ENCODE measurements at places on chromosomes 5 and 9.

DNA sequence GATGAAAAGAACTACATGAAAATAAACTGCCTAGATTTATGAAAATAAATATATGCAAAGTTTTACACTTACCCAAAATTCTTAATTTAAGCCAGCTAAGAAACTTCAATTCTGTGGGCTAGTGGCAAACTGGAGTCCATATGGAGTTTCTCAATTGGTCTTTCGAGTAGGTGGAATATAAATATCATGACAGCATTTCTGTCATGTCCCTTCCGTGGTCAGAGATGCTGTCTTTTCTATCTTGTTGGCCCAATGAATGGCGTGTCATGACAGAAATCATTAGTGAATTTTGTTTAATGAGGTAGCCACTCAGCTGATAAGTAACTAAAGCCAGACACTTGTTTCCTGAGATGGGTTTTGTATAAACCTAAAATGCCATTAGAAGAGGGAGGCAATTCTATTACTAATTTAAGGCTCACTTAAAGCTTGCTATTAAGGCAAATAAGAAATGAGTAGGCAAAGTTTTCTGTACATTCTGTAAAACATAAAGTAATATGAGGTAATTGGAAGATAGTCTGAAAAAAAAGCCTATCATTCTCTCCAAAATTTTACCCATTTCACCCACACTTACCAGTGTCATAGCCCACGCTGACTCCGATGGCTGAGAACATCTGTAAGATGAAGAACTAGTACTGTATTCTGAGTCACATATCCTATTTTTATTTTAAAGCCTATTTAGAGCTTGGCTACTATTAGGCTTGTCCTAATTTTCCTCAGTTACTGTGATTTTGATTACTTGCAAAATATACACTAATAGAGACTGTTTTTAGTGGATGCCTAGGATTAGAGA, 419.3 kb upstream of the MEF2C start:
- DNase-seq: no peak

DNA sequence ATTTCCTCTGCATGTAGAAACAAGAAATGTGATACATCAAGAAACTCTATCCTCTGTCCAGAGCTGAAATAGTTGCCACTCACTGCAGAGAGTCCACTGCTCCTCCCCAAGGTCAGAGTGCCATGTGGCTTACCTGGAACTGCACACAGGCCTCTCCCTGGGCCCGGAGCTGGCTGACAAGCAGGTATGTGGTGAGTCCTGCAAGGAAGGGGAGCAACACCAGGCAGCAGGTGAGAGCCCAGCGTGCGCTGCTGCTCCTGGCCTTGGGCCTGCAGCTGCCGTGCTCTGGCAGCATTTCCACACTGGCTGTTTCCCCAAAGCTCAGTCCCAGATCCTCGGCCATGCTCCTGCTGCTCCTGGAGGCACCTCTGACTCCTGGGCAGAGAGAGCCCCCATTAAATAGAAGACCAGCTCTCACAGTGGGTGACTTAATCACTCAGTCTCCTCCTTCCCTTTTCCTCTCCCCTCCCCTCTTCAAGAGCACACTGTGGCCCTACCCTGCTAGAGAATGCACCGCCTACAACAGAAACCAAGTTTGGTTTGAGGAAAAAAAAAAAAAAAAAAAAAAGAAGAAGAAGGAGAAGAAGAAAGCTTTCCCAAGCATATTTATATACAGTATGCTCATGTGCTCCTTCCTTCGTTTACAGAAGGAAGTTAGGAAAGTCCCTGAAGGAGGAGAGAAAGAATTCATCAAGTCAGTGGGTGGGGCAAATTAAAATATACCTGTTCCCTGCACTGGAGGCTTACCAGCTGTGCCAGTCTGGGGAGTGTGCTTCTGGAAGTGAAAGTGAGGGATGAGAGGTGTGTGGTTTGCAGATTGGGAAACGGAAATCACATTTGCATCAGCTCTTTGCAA, at the start of gene TNFSF15:
TSS of gene TNFSF15 (minus strand) at position 370 of the 856 bp plus-strand sequence. CDS start at position 343, 27 bp downstream.
- DNase-seq: no peak

DNA sequence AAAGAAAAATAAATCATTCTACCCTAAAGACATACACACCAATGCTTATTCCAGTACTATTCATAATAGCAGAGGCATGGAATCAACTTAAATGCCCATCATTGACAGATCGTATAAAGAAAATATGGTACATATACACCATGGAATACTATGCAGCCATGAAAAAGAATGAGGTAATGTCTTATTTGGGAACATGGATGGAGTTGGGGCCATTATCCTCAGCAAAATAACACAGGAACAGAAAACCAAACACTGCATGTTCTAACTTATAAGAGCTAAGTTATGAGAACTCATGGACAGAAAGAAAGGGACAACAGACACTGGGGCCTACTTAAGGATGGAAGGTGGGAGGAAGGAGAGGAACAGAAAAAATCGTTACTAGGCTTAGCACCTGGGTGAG, 527.5 kb upstream of the ST8SIA4 start:
- no peak for DNase-seq

- no peak for DNase-seq
Observed at GRCh38 chr5:1524799-1525623, 1.3 kb upstream of the LPCAT1 start.

GRCh38 chr5:22514231-22514630, 338.9 kb downstream of the CDH12 start:
- no peak for DNase-seq

DNA sequence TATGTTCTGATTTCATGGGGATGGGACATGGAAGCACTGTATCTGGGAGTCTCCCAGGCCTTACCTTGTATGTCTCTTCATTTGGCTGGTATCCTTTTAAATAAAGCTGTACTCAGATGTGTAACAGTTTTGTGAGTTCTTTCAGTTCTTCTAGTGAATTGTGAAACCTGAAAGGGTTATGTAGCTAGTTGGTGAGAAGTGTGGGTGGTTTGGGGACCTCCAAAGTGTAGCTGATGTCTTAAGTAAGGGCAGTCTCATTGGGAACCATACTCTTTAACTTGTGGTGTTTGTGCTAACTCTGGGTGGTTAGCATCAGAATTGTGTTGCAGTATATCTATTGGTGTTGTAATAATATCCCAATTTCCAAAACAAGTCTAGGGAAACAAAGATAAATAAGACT, 166.9 kb upstream of the CCNH start:
- DNase-seq: no peak

DNA sequence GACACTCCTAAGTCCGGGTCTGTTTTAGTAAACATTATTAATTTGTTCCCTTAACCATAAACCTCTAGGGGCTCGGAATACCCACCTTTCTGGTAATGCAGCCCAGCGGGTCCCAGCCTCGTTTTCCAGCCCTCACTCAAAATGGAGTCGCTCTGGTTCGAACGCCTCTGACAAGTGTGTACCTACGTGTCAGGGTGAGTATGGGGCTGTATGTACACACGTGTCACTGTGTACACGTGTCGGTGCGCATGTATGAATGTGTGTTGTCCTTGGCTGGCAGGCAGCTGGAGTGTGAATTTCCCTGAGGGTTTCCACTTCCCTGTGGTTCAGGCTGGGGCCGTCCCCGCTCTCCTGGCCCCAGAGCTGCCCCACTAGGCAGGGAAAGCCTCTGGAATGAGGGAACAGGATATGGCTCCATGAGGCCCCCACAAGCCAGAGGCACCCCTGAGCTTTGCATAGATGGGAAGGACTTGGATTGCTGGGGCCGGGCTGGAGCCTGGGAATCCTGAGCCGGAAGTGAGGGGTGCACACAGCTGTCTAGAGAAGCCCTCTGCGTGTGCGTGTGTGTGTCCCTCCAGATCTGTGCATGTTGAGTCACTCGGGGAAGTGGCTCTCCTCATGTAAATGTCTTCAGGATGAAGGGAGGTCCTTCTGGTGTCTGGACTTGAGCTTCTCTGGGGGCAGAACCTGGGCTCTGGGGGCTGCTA, 160.8 kb upstream of the IER5L start:
- no peak for DNase-seq

- no peak for DNase-seq
Observed at GRCh38 chr5:172276214-172276613, 7.3 kb downstream of the UBTD2 start.

DNA sequence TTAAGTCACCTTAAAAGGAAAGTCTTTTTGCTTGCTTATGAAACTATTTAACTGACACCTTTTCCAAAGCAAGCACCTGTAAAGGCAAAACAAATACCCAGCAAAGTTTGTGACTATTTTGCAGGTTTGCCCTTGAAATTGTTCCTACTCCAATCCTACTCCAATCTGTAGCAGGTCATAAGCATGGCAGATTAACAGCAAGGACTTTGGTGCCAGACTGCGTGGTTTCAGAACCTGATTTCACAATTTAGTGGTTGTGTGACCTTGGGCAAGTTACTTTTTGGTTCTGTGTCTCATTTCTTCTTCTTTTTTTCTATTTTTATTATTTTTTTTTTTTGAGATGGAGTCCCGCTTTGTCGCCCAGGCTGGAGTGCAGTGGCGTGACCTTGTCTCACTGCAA, 282.1 kb downstream of the RFX3 start:
- no peak for DNase-seq

GRCh38 chr9:35905912-35906679, at the start of gene HRCT1:
Gene HRCT1, plus strand, starts transcription at chr9:35906202. Its CDS starts 86 bp downstream, at chr9:35906288.
- no peak for DNase-seq

DNA sequence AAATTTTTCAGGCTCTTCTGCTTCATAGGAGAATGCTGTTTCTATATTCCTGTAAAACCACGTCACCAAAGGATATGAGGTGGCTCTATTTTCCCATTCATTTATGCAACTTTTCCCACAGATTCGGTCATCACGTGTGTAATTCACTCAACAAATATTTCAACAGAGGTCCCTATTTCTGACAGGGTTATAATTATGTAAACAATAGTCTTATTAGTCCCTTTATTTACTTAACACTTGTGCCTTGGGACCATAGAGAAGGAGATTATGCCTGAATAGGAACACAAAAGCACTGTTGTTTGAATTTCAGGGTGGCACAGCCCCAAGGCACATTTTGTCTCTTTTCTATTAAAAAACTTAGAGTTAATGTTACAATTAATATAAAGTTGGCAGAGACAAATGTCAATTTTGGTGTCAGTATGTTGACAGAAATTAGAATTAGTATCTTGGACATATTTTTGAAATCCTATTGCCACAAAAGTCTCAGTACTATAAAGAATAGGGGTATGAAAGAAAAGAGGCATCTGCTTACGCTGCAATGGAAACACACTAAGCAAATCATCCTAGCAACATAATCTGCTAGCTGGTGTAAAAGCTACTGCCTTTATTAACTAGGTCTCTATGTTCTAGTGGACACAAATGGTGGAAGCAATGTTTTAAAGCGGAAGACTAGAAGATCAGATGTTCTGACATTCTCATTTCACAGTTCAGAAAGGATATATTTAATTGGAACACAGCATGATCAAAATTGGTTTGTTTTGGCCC, 229.1 kb upstream of the TBCA start:
- DNase-seq: no peak

DNA sequence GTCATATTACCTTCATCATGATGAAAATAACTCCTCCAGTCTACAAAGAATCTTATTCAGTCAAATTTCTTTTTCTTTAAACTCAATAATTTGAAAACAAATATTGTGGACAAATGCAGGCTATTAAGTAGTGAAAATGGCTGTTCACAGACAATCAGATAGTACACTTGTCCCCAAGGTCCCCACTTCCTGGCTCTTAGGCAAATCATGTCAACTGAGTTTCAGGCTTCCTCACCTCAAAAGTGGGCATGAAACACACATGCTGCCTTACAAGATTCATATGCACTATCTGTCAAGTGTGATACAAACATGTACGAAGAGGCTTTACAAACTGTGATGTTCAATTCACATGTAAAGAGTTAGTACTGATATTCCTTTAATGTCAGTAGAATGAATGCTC, 385.2 kb upstream of the SEMA6A start:
- DNase-seq: no peak

DNA sequence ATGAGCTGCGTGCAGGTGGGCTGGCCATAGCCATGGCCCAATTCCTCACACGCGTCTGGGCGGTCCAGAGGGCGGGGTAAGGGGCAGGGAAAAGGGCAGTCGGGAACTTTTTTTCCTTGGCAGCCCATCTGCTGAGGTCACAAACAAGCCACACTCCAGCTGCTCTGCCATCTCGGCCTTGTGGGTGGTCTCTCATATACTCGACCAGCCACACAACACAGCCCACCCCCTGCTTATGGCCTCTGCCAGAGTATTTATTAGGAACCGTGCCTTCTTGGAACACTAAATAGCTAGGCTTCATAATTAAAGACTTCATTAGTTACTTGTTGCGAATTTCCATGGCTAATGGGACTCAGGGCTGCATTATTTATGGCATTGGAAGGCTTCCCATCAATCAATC, 98.5 kb upstream of the LHFPL2 start:
- DNase-seq: no peak

DNA sequence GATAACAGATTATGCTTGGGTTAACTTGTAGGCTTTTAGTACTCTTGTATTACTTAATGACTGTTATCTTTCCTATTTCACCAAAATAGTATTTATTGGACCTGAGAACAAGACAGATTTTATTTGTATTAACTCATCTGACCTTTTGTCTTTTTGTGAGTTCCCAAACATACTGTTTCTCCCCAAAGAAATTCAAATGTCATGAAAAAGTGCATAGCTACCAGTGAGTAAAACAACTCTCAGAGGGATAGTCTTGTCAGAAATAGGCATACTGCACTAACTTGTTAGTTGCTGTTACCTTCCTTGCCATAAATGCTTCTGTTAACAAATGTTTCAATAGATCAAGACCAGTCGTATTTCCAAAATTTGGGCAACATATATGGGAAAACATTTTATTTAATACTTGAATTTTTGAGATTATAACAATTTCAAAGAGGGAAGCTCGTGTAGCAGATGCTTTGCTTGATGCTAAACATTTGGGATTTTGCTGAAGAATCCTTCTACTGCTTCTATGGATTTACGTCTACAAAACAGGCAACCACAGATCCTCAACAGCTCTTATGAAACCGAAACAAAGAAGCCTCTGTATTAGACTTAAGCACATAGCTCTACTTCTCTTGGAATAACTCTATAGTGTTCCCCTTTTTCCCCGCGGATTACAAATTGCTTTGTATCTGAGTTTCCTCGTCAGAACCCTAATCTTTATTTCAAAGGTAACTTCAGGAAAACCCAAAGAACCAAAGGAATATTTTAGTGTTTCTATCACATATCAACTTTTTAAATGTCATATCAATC, 248.8 kb downstream of the MCTP1 start:
- DNase-seq: no peak

DNA sequence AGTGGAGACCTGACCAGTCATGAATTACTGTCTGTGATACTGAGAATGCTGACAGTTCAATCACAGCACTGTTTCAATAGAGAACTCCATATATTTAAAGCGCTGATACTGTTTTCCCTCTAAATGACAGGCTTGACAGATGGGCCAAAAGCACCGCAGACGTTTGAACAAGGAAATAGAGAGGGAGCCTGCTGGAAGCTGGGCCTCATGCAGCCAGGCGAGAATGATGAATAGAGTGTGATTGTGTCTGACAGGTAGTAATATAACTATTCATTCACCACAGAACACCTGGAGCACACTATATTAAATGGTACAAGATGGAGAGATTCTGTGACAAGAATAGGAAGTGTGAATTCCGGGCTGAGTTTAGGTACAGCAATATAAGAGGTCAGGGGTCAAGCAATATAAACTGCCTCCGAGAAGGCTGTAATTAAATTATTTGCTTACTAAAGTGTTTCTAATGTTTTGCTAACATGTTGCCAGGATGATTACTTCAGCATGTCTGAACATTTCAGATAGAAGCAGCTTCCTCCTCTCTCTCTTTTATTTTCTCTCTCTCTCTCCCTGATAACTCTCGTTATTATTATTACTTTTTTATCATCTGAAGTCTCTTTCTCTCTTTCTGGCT, 297.7 kb downstream of the CSNK1G3 start:
- no peak for DNase-seq

GRCh38 chr5:135564331-135564730, 14.5 kb downstream of the CXCL14 start:
- DNase-seq: no peak

- no peak for DNase-seq
Observed at GRCh38 chr5:142618130-142618523, 67.8 kb downstream of the FGF1 start.

All from esophagus squamous epithelium (tissue), 5 donors.